ENCODE measurements at places on chromosomes 1 and 21. TPM values are rescaled to one million over a fixed set of nuclear protein-coding genes. Genes with fewer than 3 reads are reported as not detected.

DNA sequence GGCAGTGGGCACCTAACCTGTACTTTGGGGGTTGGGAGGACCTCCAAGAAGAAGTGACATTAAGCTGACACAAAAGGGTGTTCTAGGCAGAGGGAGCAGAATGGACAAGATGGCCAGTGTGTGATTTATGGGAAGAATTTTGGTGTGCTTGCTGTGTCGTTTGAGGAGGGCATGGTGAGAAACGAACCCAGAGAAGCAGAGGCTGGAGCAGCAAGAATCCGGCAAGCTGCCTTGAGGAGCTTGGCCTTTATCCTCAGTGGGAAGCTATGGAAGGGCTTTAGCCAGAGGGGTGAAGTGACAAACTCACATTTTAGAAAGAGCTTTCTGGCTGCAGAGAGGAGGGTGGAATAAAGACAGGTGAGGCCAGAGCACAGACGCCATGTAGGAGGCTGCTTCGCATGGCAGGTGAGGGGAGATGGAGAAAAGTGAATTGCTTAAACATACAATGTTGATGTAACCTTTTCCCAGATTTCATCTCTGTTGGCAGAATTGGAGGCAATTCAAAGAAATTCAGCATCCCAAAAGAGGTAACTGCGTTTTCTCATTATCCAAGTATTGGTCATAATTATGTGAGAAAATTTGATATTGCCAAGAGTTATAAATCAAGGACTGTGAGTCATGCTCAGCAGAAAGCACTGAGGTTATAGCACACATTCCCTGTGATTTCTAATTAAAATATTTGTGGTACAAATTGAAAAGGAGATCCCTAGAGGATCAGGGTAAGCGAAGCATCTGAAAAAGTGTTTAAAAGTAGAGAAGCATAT is 26.5 kb downstream of the TRIM45 start:
- H3K27me3 ChIP-seq = no peaks in the 10 kb centered on the region
- H3K4me1 ChIP-seq = no peaks in the 10 kb centered on the region
- H3K4me3 ChIP-seq = no peak overlapping the region
- peak overlapping the region; percentile 84 for H3K27ac ChIP-seq
- H3K36me3 ChIP-seq = no peaks in the 10 kb centered on the region

CADM3 gene
- 8.8 TPM for total RNA-seq

- no peak for DNase-seq
- no peaks in the 10 kb centered on the region for H3K27me3 ChIP-seq
- no peaks in the 10 kb centered on the region for H3K4me1 ChIP-seq
- H3K4me3 ChIP-seq = no peak overlapping the region
- no peak overlapping the region for H3K27ac ChIP-seq
- no peaks in the 10 kb centered on the region for H3K36me3 ChIP-seq
Measured at GRCh38 chr1:235783148-235783776, 83.4 kb downstream of the LYST start.

DNA sequence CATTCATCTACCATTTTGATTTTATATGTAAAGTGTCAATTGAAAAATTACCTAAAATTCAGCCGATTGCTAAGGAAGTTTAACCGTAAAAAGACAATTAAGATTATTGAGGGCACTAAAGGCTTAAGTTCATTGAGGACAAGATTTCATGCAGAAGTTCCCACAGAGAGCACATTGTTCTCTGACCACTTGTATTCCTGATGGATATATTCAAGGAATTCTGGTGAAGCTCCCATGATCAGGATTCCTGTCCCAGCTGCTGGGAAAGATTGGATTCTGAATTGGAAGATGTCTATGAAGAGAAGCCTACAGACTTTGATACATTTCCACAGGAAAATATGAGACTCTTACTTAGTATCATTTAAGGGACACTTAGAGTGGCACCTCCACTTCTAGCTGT is 209.2 kb upstream of the KCTD3 start:
- no peak for DNase-seq
- H3K36me3 ChIP-seq = no peaks in the 10 kb centered on the region
- H3K27me3 ChIP-seq = no peaks in the 10 kb centered on the region
- H3K27ac ChIP-seq = no peak overlapping the region
- H3K4me3 ChIP-seq = no peak overlapping the region

TMPRSS15 gene
- total RNA-seq = not detected

TMEM82 gene
- not detected for total RNA-seq

FCAMR gene
- not detected for total RNA-seq

DMBX1 gene
- total RNA-seq = not detected
